Stimulated activated CD4-positive, alpha-beta T cell treated with anti-CD3 and anti-CD28 coated beads, Interleukin-4, amount 100 ng/mL, for 4 hours (primary cell): ENCODE measurements at places on chromosomes 6 and 20.

GRCh38 chr20:10090588-10091166 lies 55.9 kb downstream of the ANKEF1 start:
- DNase-seq: peak; percentile 7

DNA sequence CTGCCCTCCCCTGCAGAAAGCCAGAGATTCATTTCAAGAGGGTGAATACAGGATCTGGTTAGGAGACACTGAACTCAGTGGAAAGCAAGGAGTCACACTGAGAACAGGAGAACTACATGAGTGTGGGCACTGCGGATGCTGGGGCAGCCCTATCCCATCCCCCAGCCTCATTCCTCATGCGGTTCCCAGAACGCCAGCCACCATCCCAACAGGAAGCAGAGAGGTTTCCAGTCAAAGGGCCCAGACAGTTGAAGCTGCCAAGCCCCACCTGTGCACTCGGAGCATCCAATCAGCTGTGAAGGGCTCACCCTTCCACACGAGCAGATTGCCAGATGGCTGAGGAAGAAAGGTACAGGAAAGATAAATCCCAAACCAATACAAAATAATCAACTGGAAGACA lies 50.7 kb upstream of the PRND start:
- no peak for DNase-seq

DNA sequence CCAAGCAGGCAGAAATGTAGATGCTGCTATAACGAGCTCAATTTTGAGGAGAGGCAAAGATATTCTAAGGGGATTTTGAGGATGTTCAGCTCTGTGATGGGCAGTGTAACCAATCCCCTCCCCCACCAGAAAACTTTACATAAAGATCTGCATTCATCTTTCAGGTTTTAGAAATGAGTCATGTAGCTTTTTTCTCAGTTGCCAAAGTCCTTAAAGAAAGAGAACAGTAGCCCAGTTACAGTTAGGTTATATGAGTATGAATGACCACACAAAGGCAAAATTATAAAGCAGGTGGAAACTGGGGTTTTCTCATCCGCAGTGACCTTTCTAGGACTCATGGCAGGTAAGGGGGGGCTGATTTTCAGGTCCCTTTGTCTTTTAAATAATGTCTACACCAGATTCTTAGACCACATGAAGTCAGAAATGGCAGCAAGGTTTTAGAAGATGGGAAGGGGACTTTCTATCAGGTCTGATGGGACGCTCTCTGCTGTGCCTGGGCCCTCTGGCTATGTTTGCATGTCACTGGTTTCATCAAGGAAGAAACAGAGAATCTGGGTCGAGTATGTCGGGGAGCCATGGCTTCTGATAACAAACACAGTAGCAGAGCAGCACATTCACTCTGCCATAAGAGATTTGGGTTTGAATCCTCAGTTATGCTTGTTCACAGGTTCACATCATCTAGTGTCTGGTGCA lies 94.7 kb downstream of the CLIC5 start:
- no peak for DNase-seq

DNA sequence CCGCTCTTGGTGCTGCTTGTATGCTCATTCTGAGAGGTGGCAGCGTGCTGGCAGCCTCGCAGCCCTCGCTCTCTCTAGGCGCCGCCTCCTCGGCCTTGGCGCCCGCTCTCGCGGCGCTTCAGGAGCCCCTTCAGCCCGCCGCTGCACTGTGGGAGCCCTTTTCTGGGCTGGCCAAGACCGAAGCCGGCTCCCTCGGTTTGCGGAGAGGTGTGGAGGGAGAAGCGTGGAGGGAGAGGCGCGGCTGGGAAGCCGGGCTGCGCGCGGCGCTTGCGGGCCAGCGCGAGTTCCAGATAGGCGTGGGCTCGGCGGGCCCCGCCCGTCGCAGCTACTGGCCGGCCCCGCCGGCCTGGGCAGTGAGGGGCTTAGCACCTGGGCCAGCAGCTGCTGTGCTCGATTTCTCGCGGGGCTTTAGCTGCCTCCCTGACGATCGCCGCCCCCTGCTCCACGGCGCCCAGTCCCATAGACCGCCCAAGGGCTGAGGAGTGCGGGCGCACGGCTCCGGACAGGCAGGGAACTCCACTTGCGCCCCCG lies 19.5 kb upstream of the FAM8A1 start:
- peak; percentile 35 for DNase-seq

DNA sequence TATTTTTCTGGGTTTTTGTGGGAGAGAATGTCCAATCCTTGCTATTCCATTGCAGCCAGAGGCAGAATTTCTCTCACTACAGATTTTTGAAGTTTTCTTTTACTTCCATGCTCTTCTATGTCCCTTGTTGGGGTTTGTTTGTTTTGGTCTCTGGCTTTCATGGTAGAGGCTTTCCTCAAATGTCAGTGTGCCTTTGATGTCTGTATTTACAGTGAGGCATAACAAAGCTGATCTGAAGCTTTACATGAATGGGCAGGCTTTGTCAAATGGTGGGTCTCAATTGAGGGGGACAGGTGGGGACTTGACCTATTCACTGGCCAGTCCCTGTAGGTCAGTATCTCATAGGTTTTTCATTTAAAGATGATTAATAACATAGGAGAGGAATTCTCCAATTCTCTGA lies 8.6 kb upstream of the CARMIL1 start:
- no peak for DNase-seq

DNA sequence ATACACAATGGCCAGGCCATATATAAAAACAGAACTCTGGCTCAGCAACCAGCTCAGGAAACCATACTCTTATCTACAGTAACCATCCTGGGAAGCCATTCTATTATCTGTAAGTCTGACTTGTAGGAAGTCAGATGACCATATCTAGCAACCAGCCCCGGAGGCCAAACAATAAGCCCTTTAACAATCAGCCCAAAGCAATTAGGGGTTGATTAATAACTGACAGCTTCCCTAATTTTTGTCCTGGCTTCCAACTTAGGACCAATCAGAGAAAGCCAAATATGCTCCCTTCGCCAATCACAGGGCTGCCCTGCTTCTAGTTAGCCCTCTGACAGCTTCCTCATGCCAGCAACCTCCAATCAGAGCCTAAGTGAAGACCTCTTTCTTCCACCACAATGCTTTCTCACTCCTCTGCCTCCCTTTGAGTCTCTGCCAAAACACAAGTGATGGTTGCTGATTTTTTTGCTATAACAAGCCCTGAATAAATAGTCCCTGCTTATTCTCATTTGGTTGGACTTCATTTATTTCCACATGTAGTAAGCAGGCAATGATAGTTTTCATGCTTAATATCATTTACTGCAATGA lies 37.8 kb upstream of the STXBP5 start:
- no peak for DNase-seq

GRCh38 chr6:80214436-80215022 lies 108.1 kb downstream of the BCKDHB start:
- peak; percentile 5 for DNase-seq

- DNase-seq: no peak
Measured at GRCh38 chr6:14742171-14742570, 503.7 kb upstream of the JARID2 start.

- no peak for DNase-seq
Measured at GRCh38 chr6:146689806-146690205, 91.0 kb downstream of the ADGB start.

DNA sequence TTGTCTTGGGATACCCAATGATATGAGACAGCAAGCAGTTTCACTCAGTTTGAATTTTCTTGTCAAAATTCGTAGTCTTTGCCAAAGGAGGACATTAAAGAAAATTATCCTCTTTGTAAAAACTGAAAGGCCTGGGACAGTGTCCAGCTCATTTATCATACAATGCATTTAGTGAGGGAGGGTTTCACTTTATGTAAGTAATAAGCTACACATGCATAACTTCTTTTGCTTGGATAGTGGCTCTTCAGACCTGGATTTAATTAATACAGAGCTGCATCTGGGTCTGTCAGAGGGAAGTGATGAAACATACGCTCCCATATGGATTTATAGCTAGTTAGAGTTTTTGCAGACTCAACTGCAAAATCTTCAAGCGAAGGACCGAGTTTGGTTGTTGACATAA lies 175.6 kb downstream of the PHACTR1 start:
- DNase-seq: no peak

- DNase-seq: peak; percentile 39
Measured at GRCh38 chr6:99746261-99746895, 139.7 kb downstream of the PRDM13 start.

- no peak for DNase-seq
Measured at GRCh38 chr20:57857118-57857517, 147.3 kb upstream of the PMEPA1 start.

DNA sequence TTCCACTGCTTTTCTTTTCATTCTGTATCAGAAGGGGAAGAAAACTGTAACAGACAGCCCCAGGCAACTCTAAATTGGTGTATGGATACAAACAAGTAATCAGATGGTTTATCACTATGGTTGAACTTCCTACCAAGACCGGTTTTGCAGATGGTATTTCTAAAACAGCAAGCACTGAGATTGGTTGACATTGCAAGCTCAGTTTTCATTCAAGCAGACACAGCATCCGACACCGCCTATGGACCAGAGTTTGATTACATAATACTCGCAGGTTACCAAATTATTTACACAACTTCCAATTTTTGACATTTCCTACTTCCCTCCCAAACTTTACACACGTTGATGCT lies 209.9 kb downstream of the ALDH8A1 start:
- no peak for DNase-seq

DNA sequence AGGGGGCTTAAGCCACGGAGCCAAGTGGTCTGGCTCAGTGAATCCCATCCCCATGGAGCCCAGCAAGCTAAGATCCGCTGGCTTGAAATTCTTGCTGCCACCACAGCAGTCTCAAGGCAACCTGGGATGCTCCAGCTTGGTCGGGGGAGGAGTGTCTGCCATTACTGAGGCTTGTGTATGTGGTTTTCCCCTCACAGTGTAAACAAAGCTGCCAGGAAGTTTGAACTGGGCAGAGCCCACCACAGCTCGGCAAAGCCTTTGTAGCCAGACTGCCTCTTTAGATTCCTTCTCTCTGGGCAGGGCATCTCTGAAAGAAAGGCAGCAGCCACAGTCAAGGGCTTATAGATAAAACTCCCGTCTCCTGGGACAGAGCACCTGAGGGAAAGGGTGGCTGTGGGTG lies 25.5 kb upstream of the IL20RA start:
- DNase-seq: no peak

- no peak for DNase-seq
Measured at GRCh38 chr20:38144598-38144973, 20.5 kb downstream of the TGM2 start.

- no peak for DNase-seq
Measured at GRCh38 chr6:167397712-167398111, 72.8 kb downstream of the TTLL2 start.

- DNase-seq: no peak
Measured at GRCh38 chr20:24117383-24117782, 128.8 kb upstream of the GGTLC1 start.

- no peak for DNase-seq
Measured at GRCh38 chr20:37316775-37317170, 27.3 kb downstream of the MANBAL start.
